ENCODE measurements at places on chromosomes 12 and 14.

GRCh38 chr12:113854385-113855142 lies 111.6 kb downstream of the RBM19 start:
- DNase-seq = no peak

- DNase-seq = no peak
These were observed 184.6 kb downstream of the FOXN3 start for GRCh38 chr14:89232265-89233070.

GRCh38 chr12:81412940-81413339 lies 335.1 kb downstream of the ACSS3 start:
- DNase-seq = no peak

DNA sequence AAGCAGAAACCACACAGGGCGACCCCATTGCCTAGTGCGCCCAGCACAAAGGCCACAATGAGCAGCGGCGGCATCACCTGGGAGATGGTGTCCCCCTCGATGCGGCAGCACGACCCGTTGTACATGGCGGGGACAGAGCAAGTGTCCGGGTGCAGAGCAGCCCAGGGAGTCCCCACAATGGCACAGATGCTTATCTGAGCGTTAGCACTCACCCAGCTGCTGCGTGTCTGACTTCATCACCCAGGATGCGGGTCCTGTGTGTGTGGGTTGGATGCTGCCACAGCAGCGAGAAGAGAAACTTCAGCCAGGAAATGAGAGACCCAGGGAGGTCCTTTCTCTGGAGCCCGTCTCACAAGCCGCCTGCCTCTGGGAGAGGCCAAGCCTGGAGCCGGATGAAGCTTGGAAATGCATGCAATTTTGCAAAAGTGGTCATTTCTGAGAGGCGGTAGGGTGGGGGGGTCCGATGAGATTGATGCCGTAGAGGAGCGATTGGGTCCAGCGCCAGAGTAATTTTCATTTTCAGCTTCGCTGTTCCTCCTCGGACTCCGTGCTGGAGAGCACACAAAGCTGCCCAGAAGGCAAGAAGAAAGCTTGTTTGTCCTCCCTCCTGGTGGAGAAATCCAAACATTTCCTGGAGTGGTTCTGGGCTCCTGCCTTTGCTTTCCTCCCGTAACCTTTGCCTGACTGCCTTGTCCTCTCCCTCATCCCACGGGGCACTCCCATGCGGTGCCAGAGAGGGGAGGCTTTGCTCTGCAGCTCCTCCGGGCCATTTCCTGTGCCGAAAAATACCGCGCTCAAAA lies at the start of gene HCAR1:
Gene HCAR1, minus strand, starts transcription at position 630 of the 800 bp plus-strand sequence. Its CDS starts 505 bp downstream, at position 125.
- DNase-seq = peak; percentile 40

DNA sequence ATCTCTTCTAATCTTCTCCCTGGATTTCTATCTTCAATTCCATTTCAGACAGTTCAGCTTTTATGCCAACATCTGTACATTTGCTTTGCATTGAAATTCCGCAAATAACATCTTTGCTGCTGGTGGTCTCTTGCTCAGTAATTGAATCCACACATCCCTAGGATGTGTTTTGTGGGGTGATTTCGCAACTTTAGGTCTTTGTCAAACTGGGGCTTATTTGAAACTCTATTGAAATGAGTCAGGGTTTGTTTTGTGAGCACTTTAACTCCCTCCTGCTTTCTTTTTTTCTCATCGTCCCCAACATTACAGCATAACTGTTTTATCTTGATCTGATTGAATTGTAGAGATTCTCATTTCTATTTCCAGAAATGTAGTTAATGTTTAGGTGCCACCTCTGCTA lies 404.3 kb downstream of the NPAS3 start:
- peak; percentile 44 for DNase-seq

DNA sequence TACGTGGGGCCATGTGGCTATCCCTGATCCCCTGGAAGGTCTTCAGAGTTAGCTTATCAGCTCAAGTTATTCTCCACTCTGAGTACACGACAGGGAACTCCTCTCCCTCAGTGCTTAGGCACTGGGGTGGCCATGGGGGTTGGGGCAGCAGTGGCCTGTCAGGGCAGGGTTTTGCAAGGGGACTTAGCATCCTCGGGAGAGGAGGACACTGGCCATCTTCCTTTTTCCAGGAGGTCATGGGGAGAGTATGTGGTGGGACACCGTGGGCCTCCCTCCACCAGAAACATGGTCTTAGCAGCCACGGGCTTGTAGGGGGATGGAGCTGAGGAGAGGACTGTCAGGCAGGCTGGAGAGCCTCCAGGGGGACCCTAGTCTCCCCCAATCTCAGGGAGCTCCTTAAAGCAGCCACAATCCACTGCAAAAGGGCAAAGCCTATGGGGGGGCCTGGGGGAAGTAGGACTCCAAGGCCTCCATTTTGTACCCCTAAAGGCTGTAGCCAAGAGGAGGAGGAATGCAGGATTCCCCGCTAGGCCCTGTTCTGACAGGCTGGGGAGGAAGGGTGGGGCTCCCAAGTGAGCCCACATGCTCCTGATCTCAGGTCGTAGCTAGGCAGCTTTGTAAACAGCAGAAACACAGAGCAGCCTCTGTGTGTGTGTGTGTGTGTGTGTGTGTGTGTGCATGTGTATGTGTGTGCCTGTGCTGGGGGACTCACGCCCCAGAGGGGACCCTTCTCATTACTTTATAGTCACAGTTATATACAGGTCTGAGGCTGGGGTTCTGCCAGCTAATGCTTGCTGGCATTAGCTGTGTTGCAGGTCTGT lies 36.6 kb downstream of the KRT80 start:
- DNase-seq = peak; percentile 22

- DNase-seq = no peak
These were observed 113.9 kb downstream of the KTN1 start for GRCh38 chr14:55693904-55694303.

DNA sequence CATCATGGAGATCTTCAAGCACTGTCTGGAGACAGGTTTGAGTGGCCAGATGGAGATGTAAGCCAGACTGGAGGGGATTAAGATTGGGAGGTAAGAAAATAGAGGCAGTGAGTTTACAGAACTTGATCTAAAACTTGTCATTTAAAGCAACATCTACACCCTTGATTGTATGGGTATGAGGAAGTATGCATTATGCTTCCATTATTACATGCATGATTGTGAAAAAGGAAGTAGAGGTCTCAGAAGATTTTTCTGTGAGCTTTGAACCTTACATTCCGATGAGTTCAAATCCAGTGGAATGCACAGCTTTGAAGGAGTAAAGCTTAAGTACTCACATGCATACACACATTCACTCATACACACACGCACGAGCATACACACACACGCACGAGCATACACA lies 550.8 kb downstream of the MED13L start:
- DNase-seq = no peak

GRCh38 chr12:122560138-122560537 lies 33.1 kb downstream of the KNTC1 start:
- no peak for DNase-seq

- no peak for DNase-seq
These were observed 30.3 kb upstream of the AMIGO2 start for GRCh38 chr12:47110011-47110541.

DNA sequence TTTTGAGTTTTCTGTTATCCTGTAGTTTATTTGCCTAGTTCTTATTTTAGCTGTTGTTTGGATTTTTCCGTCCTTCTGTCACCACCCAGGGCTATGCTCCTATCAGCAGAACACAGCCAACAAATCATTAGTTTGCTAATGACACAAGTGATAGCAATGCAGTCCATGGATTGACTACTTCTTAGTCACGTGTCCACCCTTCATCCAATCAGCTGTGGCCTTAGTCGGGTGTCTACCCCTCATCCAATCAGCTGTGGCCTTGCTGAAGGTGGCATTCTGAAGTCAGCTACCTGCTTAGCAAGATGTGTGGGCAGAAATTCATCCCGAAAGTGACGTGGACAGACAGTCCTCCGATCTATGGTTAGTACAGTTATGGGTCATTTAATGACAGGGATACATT lies 182.3 kb downstream of the GALC start:
- DNase-seq = no peak

DNA sequence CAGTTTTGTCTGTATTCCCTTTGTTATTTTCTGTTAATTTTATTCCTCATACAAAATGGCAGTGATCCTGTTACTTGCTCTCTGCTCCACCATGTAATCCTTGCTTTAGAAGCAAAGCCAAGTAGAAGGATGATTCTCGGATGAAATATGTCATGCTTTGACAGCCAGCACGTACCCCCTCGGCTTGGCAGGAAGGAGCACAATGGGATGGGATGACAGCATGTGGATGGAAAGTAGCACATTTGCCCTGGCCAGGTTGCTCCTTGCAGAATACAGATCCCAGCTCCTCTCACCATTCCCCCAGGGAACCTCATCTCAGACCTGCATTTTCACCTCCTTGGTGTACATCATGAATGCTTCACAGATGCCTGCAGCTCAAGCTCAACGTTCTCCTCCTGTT lies 35.1 kb upstream of the ATF1 start:
- no peak for DNase-seq

DNA sequence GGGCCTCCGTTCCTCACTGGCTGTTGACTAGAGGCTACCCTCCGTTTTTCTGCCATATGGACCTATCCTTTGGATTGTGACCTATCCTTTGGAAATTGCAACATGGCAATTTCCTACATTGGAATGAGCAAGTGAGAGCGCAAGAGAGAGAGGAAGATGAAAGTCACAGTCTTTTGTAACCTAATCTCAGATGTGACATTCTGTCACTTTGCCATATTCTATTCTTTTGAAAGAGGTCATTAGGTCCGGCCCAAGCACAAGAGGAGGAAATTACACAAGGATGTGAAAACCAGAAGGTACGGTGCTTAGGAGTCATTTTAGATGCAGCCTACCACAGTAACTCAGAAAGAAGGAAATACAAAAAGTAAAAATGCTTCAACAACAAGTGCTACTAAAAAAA lies 47.3 kb upstream of the SRP54 start:
- DNase-seq = no peak

DNA sequence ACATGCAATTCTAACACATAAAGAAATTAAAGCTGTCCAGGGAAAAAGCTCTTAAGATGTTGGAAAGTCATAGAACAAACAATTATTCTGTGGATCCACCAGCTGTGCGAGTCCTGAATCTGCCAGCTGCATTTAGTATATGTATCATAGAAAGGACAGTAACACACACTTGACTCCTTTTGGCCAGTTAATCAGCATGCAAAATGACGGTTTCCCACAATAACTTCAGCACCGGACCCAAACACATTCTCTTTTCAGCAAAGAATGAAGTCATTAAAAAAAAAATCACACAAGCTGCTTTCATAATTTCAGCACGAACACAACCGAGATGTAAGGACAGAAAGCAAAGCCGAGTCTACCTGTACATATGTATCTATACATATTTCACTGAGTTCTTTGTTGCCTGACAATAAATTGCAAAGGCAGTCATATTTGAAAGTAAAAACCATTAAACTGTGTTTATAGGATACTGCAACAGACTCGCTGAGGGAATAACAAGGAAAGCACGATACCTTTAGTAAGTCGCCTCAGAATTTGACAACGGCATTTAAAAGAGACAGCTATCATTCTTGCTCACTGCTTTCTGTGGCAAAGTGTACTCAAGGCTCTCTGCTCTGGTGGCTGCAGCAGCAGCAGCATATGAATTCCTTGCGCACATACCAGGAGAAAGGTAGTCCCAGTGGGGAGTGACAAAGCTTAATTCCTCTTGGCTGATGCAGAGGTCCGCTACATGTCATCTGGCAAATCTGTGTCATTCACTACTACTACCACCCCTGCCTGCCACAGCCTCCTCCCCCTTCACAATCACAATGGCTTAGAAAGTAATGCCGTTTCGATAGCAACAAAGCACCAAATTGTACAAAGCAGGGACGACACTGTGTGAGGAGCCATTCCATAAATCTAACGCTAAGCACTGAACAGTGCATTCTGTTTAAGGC lies at the start of gene GRIP1:
Gene GRIP1, minus strand, starts transcription at position 739 of the 938 bp plus-strand sequence. Its CDS starts 172 bp downstream, at position 567.
- DNase-seq = no peak

- DNase-seq = no peak
These were observed 1.1 kb upstream of the ZNF219 start for GRCh38 chr14:21099596-21099985.

- DNase-seq = no peak
These were observed 50.4 kb downstream of the SLC24A4 start for GRCh38 chr14:92373336-92373735.

DNA sequence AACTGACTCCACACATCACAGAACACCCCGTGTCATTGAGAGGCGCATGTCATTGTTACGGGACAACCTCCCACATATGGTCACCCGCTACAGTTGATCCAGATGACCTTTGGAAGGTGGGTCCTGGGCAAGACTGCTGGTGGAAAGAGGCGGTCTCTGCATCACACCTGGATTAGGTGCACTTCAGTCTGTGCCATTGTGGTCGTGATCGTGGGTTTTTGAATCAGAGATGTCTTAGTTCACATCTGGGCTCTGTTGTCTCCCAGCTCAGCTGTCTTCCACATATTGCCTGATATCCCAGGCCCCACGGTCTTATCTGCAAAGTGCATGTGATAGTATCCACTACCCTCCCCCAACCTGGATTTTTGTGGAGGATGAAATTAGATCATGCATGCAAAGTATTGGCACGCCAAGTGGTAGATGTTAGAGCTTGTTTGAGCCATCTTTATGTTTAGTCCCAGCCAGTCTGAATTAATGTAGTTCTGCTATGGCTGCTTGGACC lies 208.7 kb upstream of the FOXN3 start:
- no peak for DNase-seq

- peak; percentile 60 for DNase-seq
These were observed 101.0 kb downstream of the FOXG1 start for GRCh38 chr14:28867571-28867970.

DNA sequence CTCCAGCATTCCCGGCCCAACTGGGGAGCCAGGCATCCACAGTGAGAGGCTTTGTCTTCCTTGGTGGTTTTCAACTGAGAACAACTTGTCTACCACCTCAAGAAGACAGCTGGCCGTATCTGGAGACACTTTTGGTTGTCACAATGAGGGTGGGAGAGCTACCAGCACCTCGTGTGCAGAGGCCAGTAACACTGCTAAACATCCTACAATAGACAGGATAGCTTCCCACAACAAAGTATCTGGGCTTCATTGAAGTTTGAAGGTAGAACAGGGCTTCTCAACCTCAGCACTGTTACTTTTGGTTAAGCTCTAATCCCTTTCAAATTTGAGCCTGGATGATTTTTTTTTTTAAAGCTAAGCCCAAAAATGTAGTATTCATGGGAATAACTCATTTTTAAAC lies 10.9 kb downstream of the SLC7A8 start:
- DNase-seq = no peak

GRCh38 chr14:89143595-89143994 lies 273.4 kb downstream of the FOXN3 start:
- DNase-seq = peak; percentile 34

GRCh38 chr14:89125216-89125615 lies 291.8 kb downstream of the FOXN3 start:
- DNase-seq = no peak

- DNase-seq = peak; percentile 8
These were observed 1.8 kb downstream of the ZDHHC22 start for GRCh38 chr14:77139540-77140358.

DNA sequence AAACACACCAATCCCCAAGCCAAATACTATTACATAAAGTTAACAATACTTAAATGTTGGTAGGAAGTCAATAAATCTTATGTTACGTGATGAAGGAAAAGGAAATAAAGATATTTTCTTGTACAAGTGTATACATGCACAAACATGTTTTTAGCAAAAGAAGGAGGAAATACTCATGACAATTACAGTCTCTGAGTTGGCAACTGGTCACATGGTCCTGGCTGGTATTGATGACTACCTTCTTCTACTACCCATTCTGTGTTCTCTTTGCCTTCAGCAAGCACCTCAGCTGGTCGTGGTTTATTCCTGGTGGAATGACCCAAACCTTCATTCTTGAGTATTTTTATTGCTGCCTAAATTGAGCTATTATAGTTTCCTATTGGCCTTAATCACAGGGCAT lies 84.8 kb downstream of the PLBD1 start:
- no peak for DNase-seq

All from fibroblast of mammary gland (primary cell).